ENCODE measurements at places on chromosomes 7 and 10. TPM values are rescaled to one million over a fixed set of nuclear protein-coding genes. Genes with fewer than 3 reads are reported as not detected.
A peak's percentile ranks its signal among the peaks of the same experiment; 100 is the strongest.

DNA sequence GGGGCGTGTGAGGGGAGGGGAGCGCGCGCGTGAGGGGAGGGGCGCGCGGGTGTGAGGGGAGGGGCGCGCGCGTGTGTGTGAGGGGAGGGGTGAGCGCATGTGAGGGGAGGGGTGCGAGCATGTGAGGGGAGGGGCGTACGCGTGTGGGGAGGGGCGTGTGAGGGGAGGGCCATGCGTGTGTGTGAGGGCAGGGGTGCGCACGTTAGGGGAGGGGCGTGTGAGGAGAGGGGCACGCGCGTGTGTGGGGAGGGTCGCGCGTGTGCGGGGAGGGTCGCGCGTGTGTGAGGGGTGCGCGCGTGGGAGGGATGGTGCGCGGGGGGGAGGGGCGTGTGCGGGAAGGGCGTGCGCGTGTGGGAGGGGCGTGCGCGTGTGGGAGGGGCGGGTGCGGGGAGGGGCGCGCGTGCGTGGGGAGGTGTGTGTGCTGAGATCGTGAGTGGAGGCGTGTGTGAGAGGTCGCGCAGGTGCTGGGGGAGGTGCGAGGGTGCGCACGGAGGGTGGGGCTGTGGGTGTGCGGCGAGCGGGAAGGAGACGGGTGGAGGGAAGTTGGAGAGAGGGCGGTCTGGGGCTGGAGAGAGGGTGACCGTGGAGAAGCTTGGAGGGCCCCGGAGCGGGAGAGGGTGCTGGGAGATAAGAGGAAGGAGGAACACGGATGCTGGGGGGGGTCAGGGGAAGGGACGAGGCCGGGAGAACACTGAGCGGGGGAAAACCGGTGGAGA lies 19.7 kb downstream of the MXI1 start:
- no peaks in the 10 kb centered on the region for H3K36me3 ChIP-seq
- H3K27ac ChIP-seq, result no peak overlapping the region
- DNase-seq, result no peak
- H3K4me1 ChIP-seq, result peaks cover 7% of the 10 kb centered on the region
- H3K4me3 ChIP-seq, result peak overlapping the region; percentile 86

Gene PAX2
- not detected for total RNA-seq

DNA sequence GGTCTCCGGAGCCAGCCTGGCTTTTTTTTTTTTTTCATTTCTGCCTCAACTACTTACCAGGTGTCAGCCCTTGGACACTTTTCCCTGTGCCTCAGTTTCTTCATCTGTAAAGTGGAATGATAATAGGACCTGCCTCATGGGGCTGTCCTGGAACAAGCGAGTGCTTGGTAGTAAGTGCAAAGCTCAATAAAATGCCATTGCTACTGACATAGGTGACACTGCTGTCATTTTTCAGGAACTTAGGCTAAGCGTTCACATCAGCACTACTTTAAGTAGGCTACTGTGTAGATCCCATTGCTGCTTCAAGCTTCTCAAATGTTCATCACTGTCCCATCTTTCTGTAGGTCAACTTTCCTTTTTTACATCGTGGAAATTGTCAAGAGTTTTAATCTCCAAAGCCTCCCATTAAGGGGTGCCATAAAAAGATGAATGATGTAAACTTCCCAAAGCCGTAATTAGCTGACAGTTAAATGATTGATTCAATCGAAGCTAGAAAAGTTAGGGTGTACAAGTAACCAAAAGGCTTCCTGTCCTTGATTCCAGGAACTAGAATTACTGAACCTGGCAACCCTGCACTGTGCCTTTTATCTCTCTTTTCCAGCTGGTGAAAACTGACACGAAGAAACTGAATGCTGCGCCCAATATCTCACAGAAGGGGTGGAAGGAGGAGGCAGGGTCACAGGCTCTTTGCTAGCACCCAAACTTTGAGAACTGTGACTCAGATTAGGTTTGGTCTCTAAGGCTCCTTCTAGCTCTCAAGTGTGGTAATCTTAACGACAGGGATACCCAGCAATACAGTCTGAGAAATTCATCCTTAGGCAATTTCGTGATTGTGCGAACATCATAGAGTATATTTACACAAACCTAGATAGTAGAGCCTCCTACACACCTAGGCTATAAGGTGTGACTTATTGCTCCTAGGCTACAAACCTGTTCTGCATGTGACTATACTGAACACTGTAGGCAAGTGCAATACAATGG lies 861 bp upstream of the USP6NL start:
- no peaks in the 10 kb centered on the region for H3K27me3 ChIP-seq
- peak overlapping the region; percentile 90 for H3K4me3 ChIP-seq
- peaks cover 7% of the 10 kb centered on the region for H3K4me1 ChIP-seq

GRCh38 chr10:50613150-50613549 lies 10.6 kb downstream of the SGMS1 start:
- no peaks in the 10 kb centered on the region for H3K27me3 ChIP-seq
- H3K4me3 ChIP-seq, result no peak overlapping the region
- DNase-seq, result no peak
- H3K4me1 ChIP-seq, result peaks cover 17% of the 10 kb centered on the region

GRCh38 chr7:17633067-17633466 lies 307.2 kb downstream of the SNX13 start:
- no peaks in the 10 kb centered on the region for H3K36me3 ChIP-seq
- H3K4me1 ChIP-seq, result no peaks in the 10 kb centered on the region
- H3K4me3 ChIP-seq, result no peak overlapping the region
- H3K27me3 ChIP-seq, result no peaks in the 10 kb centered on the region
- DNase-seq, result no peak

Gene SORBS1
- total RNA-seq, result 36.3 TPM

DNA sequence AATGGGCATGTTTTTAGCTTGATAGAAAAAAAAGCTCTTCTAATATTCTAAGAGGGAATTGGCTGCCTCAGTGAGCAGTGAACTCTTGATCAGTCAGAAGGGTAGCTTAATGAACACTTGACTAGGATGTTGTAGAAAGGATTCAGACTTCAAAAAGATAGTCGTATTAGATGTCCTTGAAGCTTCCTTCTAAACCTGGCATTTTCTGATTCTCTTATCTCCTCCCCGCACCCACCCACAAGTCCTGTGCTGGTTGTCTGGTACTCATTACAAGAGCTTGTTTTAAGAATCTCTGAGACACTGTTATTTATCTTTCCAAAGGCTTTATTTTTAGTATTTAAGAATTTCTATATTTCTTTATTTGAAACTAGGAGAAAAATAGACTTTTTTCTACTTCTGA lies 7.4 kb upstream of the SMIM30 start:
- no peaks in the 10 kb centered on the region for H3K36me3 ChIP-seq
- no peaks in the 10 kb centered on the region for H3K4me1 ChIP-seq
- no peaks in the 10 kb centered on the region for H3K27me3 ChIP-seq
- H3K27ac ChIP-seq, result no peak overlapping the region
- no peak for DNase-seq

- H3K4me1 ChIP-seq, result no peaks in the 10 kb centered on the region
- H3K27ac ChIP-seq, result no peak overlapping the region
- no peak for DNase-seq
- no peaks in the 10 kb centered on the region for H3K27me3 ChIP-seq
Measured at GRCh38 chr10:77223526-77224460, 413.8 kb downstream of the KCNMA1 start.

DNA sequence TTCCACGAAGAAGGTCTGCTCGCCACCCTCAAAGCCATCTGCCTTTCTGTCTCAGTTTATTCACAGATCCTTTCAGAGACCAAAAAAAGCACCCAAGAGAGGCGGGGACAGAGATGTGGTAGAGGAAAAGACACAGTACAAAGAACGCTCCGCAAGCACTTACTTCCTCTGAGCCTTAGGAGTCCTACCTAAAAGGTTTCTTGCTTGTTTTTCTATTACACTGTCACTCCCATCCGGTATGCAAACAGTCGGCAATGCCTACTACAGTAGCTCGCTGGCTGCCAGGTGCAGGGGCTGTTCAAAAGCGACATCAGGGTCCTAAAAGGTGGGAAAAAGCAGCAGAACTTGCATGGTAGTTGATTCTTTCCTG lies 816 bp downstream of the TECPR1 start:
- H3K4me1 ChIP-seq, result peaks cover 14% of the 10 kb centered on the region
- DNase-seq, result no peak
- H3K4me3 ChIP-seq, result peak overlapping the region; percentile 77
- no peak overlapping the region for H3K27ac ChIP-seq
- H3K27me3 ChIP-seq, result no peaks in the 10 kb centered on the region
- no peaks in the 10 kb centered on the region for H3K36me3 ChIP-seq

Gene LRCH4
- total RNA-seq, result 34.5 TPM

DNA sequence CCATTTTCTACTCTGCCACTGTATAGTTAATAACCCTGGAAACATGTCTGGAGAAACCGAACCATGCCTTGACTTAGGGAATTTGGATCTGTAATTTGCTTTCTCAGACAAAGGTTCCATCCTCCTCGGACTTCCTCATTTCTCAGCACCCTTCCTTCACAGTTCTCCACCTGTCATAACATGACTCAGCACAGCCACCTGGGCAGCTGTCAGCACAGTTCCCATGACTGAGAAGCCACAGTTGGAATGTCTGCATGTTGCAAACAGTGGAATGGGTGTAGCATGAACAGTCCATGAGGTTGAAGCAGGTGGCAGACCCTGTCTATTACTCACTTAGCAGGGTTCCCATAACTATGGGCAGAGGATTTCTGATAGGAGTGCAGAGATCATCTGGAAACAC lies 634 bp upstream of the OR9A4 start:
- H3K4me3 ChIP-seq, result no peak overlapping the region
- DNase-seq, result no peak
- no peaks in the 10 kb centered on the region for H3K4me1 ChIP-seq

- H3K4me1 ChIP-seq, result no peaks in the 10 kb centered on the region
- DNase-seq, result no peak
- no peak overlapping the region for H3K27ac ChIP-seq
- H3K36me3 ChIP-seq, result no peaks in the 10 kb centered on the region
Measured at GRCh38 chr10:109358325-109358724, 565.0 kb downstream of the XPNPEP1 start.

DNA sequence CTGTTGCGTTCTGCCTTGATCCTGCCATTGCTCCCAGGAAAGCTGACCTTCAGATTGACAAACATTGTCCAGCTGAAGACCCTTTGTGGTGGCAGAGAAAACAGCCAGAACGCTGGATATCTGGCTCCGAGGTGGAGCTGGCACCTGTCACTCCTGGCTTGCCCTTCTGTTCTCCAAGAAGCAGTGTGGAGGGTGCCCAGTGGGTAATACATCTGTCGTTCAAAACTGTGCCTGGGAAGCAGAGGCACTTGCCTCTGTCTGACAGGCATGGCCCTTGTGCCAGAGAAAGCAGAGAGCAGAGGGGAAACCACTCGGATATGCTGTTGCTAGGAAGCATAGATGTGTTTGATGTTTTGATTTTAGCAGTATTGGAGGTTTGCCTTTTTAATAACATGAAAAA lies 231.4 kb downstream of the BMPER start:
- H3K4me1 ChIP-seq, result no peaks in the 10 kb centered on the region
- no peaks in the 10 kb centered on the region for H3K27me3 ChIP-seq
- no peaks in the 10 kb centered on the region for H3K36me3 ChIP-seq
- no peak overlapping the region for H3K27ac ChIP-seq
- no peak for DNase-seq

DNA sequence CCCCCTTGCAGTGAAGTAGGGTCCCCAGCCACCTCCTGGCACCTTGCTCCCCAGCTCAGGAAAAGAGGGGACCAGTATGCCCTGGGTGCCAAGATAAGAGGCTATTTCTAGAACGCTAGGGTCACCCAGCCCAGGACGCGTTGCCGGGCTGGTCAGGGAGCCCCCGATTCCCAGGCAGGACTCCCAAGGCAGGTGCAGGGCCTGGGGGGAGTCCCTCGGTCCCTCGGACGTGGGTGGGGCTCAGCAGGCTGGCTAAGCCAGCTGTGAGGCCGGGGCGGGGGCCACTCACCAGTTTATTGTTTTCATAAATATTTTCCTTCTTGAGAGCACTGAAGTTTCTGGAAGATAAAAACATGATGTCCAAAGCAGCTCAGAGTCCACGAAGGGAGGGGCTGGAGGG lies 9.3 kb downstream of the MICALL2 start:
- H3K27me3 ChIP-seq, result no peaks in the 10 kb centered on the region
- no peaks in the 10 kb centered on the region for H3K4me1 ChIP-seq
- H3K4me3 ChIP-seq, result no peak overlapping the region
- no peaks in the 10 kb centered on the region for H3K36me3 ChIP-seq
- DNase-seq, result no peak

Gene PROSER2
- 13.7 TPM for total RNA-seq

Gene SPDYE6
- total RNA-seq, result not detected

GRCh38 chr10:10796774-10797415 lies 220.8 kb upstream of the CELF2 start:
- H3K36me3 ChIP-seq, result no peaks in the 10 kb centered on the region
- no peak for DNase-seq
- no peaks in the 10 kb centered on the region for H3K27me3 ChIP-seq
- no peak overlapping the region for H3K27ac ChIP-seq
- no peak overlapping the region for H3K4me3 ChIP-seq

DNA sequence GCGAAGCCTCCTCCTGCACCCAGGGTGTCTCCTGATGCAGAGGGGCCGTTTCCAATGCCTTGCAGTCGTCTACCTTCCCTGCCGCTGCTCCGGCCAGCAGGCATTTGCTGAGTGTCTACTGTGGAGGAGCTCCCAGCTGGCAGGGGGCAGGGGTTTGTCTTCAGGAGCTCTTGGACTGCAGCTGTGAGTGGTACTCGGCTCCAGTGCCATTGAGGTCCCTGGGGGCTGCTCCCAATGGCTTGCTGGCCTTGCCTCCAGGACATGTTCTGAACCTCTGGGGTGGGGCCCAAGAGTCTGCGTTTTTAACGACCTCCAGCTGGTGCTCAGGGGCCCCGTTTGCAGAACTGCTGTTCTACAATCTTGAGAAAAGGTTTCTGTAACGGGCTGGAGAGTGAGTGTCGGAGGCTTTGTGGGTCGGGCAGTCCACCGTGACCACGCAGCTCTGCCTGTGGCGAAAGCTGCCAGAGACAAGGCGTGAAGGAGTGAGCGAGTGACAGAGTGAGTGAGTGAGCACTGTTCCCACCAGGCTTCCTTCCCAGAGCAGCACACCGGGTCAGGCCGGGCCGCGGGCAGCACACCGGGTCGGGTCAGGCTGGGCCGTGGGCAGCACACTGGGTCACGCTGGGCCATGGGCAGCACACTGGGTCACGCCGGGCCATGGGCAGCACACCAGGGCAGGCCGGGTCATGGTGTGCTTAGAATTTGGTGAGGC lies 520.2 kb downstream of the PTPRN2 start:
- no peaks in the 10 kb centered on the region for H3K4me1 ChIP-seq
- no peak overlapping the region for H3K4me3 ChIP-seq
- no peak for DNase-seq
- no peaks in the 10 kb centered on the region for H3K27me3 ChIP-seq
- H3K36me3 ChIP-seq, result no peaks in the 10 kb centered on the region

GRCh38 chr7:929311-929711 lies 25.2 kb downstream of the ADAP1 start:
- H3K27me3 ChIP-seq, result no peaks in the 10 kb centered on the region
- H3K4me3 ChIP-seq, result no peak overlapping the region
- no peaks in the 10 kb centered on the region for H3K4me1 ChIP-seq

GRCh38 chr10:132297526-132297925 lies 10.2 kb downstream of the STK32C start:
- no peak overlapping the region for H3K27ac ChIP-seq
- no peak overlapping the region for H3K4me3 ChIP-seq
- no peak for DNase-seq
- peaks cover 15% of the 10 kb centered on the region for H3K4me1 ChIP-seq

DNA sequence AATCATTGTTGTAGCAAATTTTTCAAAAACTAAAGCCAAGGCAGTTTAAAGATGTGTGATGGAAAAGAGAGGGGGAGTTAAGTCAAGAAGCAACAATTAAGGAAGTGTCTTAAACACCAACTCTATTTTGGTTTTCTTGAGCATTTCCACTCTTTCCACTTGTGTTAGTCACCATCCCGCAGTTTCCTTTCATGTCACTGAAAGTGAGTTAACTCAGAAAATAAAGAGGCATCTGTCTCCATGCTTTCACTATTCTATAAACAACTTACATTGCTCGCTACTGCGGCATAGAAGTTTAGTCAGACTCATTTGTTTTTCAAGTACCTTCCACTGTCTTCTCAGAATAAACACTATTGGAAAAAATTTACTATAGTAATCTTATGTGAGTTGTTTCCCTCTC lies 284.9 kb upstream of the SEMA3D start:
- H3K4me3 ChIP-seq, result no peak overlapping the region
- no peaks in the 10 kb centered on the region for H3K36me3 ChIP-seq
- no peaks in the 10 kb centered on the region for H3K4me1 ChIP-seq
- no peaks in the 10 kb centered on the region for H3K27me3 ChIP-seq
- no peak for DNase-seq
